ENCODE measurements at places on chromosomes 6 and 20.

DNA sequence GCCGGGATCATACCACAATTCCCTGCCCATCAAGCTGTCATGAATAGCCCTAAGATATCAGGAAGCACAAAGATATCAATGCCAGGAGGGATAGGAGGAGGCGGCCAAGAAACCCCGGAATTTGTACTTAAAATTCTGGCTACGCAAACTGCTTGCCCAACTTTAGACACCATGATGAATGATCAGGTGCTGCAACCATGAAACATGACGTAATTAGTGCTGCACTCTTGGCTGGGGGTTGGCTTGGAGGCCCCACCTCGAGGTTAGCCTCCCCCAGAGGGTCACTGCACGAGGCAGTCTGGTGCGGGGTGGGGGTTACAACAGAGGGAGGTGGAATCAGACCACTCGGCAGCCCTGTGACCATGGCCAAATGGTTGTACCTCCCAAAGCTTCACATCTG is 8.9 kb downstream of the SIRPA start:
- DNase-seq = no peak

GRCh38 chr6:106286746-106287145 is 38.8 kb downstream of the ATG5 start:
- DNase-seq = no peak

- DNase-seq = no peak
Observed at GRCh38 chr6:104003803-104004516, 855.8 kb downstream of the HACE1 start.

DNA sequence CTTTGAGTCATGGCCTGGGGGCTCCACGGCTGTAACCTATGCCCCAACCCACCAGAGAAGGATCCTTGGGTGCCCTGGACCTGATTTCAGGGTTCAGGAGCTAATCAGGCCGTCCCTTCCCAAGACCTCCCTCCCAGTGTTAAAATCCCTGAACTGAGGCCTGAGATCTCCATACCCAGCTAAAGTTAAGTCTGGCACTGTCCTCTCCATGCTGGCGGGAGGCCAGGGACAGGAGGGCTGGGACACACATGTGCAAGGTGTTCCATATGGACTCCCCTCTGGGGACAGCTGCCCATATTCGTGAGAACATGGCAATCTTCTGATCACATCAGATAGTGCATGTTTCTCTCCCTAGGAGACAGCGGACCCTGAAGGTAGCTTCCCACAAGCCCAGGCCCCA is 11.5 kb upstream of the TREML4 start:
- DNase-seq = no peak

DNA sequence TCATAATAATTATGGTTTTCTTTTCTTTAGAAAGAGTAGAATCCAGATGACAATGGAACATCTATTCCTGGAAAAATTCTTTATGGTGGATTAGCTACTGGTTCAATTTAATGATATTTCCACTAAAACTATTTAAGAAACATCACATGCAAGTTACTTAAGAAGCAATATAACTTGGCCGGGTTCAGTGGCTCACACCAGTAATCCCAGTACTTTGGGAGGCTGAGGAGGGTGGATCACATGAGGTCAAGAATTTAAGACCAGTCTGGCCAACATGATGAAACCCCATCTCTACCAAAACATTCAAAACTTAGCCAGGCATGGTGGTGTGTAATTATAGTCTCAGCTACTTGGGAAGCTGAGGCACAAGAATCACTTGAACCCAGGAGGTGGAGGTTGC is 65.9 kb upstream of the SMLR1 start:
- no peak for DNase-seq

GRCh38 chr20:47146686-47147085 is 209.8 kb downstream of the ZMYND8 start:
- no peak for DNase-seq

DNA sequence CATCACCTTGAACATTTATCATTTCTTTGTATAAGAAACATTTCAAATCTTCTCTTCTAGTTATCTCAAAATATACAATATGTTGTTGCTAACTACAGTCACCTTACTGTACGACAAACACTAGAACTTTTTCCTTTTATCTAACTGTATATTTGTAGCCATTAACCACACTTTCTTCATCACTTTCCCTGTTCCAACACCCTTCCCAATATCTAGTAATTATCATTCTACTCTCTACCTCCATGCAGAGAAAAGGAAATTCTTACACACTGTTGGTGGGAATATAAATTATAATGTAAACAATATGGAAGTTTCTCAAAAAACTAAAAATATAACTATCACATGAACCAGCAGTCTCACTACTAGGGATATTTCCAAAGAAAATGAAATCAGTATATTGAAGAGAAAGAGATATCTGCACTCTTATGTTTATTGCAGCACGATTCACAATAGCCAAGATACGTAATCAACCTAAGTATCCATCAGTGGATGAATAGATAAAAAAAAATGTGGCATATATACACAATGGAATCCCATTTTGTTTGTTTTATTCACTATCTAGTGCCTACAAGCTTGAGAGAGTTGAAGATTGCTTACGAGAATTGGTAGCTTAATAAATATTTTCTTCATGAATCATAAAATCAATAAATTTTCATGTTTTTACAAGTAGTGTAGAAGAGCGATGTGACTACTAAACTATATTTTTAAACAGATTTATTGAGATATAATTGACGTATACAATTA is 2.4 kb downstream of the RHAG start:
- DNase-seq = peak; percentile 62

GRCh38 chr20:8352486-8352885 is 220.4 kb downstream of the PLCB1 start:
- DNase-seq = no peak

DNA sequence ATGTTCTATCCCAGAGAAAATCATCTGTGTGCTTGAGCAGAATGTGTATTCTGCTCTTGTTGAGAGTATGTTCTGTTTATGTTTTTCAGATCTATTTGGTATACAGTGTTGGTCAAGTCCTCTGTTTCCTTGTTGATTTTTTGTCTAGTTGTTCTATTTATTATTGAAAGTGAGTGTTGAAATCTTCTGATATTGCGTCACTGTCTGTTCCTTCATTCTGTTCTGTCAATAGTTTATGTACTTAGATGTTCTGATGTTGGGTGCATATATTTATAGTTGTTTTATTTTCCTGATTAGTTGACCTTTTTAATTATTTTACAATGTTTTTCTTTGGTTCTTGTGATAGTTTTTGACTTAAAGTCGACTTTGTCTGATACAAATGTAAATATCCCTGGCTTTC is 458.7 kb upstream of the HSF2 start:
- no peak for DNase-seq

GRCh38 chr6:9496837-9497236 is 918.0 kb downstream of the TFAP2A start:
- DNase-seq = no peak

- DNase-seq = no peak
Observed at GRCh38 chr6:168649209-168649608, 208.2 kb downstream of the SMOC2 start.

- DNase-seq = no peak
Observed at GRCh38 chr20:38426006-38426897, 8.9 kb downstream of the SNHG17 start.

- DNase-seq = peak; percentile 50
Observed at GRCh38 chr20:38926934-38927616, 858 bp downstream of the FAM83D start.

- no peak for DNase-seq
Observed at GRCh38 chr6:10149603-10150002, 265.3 kb downstream of the TFAP2A start.

DNA sequence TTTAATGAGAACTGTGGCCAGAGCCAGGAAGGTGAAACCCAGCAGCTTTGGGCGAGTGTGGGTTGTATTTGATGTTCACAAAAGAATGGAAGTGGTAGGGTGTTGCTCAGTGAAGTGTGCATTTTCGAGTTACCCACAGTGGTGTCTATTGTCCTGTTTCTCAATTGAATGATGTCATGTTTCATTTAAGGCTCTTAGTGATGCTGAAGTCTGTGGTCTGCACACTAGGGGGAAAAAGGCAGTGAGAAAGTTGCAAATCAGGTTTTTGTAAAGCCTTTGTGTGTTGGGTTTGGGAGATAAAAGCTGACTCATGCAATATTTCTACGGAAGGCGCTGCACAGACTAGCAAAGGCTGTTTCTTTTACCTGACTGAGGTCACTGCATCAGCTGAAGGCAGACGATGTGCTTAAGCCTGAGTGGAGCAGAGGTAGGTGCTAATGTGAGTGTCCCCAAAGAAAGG is 121.1 kb downstream of the PLEKHG1 start:
- DNase-seq = no peak

GRCh38 chr6:142531727-142532126 is 229.9 kb downstream of the ADGRG6 start:
- no peak for DNase-seq

DNA sequence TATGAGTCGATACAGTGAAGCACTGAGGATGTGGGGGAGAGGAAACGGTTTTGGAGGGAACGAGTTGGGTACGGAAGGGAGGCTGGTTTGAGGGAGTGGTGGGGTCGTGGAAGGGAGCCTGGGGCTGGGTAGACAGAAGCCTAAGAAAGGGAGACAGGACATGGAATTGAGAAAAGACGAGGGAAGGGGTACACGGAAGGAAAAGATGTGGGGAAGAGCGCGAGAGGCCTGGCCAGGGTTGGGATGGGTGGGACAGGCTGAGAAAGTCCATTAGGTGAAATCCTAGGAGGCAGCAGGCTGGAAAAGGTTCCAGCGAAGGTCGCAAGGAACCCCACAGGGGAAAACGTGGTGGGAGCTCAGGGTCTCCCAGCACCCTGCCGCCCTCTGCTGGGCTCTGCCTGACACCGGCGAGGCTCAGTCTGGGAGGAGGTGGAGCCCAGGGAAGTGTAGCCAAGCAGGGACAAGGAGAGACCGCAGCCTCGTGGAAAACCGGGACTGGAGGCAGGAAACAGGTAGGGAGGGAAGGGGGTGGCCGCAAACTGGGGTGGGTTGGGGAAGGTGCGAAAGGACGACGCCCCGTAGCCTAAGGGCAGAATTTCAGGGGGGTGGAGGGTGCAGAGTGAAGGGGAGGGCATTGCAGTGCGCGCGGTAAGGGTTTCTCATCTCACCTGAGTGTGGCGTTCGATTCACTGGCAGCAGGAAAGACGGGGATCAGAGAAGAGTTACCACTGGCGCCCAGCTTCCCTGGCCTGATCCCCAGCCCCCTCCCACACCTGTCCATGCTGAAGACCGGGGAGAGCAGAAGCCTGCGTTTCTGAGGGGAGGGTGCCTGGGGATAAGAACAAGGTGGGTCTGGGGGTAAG is 4.3 kb downstream of the GABBR1 start:
- DNase-seq = no peak

- no peak for DNase-seq
Observed at GRCh38 chr20:45842169-45842812, 8.7 kb downstream of the SNX21 start.

GRCh38 chr20:45058168-45058850 is 42.6 kb downstream of the KCNS1 start:
- DNase-seq = no peak

- no peak for DNase-seq
Observed at GRCh38 chr6:161091972-161092701, 100.6 kb downstream of the MAP3K4 start.

GRCh38 chr20:62272200-62272599 is 30.6 kb upstream of the ADRM1 start:
- no peak for DNase-seq

- DNase-seq = no peak
Observed at GRCh38 chr20:14721926-14722452, 384.6 kb upstream of the FLRT3 start.

GRCh38 chr6:21767891-21768648 is 174.5 kb downstream of the SOX4 start:
- DNase-seq = no peak

DNA sequence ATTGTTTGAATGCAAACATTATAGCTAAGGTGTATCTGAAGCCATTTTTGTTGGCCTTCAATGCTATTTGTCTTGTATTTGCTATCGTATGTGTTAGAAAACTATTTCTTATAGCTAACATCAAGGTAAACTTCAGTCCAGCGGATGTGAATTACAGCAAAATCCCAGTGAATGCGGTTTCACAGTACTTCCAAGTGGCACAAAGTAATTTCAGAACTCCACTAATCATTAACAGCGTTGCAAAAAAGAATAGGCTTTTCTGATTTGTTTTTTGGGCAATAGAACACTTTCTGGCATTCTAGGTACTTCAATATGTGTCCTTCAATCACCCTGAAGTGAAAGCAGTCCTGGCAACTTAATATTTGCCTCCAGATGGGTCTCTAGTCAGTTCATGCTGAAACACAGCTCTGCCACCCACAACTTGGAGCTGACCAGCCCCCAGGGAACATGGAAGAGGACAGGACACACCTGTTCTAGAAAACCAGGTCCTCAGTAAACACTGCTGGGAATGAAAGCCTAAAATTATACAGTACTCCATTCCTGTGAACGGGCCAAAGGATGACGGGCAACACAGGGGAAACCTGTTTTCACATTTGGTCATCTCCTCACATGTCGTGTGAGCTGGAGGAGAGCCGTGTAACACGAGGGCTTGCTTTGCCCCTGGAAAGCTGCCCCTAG is 9.7 kb upstream of the MRPS10 start:
- no peak for DNase-seq

DNA sequence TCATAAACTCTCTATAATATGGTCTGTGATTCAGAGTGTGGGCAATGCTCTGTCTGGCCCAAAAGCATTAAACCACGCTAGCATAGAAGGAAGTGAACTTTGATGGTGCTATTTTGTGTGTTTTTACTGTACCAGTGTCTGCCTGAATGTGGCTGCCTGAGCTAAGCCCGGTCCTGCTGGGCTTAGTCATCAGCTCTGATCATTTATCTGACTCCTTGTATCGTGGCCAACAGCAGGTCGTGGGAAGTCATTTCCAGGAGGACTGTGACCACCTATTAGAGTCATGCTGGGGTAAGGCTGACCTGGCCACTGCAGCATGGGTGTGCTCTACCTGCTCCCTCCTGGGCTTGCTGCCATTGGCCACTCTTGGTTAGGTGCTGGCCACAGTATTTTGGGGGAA is 239.1 kb upstream of the CEP162 start:
- no peak for DNase-seq

GRCh38 chr6:169286961-169287360 is 33.3 kb upstream of the THBS2 start:
- DNase-seq = no peak

DNA sequence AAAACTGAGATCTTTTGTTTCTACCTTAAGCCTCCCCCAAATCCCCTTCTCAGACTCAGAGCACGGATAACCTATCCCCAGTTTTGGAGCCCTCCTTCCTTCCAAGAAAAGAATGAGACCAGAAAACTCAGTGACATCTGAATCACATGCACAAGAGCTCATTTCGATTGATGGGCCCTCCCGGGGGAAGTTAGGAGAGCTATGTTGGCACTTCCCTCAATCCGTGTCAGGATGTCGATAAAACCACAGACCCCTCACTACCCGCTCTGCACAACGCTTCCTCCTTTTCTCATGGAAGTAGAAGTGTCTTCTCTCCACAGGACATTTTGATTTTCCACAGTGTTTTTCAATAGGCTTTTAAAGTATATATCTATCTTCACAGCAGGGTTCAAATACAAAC is 332.4 kb downstream of the HACE1 start:
- no peak for DNase-seq

Measured in hematopoietic multipotent progenitor cell treated with erythropoietin and hydrocortisone succinate and interleukin-3 and kit ligand, for 17 days (in vitro differentiated cells).